Keratinocyte (primary cell): ENCODE measurements at places on chromosomes 5 and 9. TPM values are rescaled to one million over a fixed set of nuclear protein-coding genes. Genes with fewer than 3 reads are reported as not detected.

DNA sequence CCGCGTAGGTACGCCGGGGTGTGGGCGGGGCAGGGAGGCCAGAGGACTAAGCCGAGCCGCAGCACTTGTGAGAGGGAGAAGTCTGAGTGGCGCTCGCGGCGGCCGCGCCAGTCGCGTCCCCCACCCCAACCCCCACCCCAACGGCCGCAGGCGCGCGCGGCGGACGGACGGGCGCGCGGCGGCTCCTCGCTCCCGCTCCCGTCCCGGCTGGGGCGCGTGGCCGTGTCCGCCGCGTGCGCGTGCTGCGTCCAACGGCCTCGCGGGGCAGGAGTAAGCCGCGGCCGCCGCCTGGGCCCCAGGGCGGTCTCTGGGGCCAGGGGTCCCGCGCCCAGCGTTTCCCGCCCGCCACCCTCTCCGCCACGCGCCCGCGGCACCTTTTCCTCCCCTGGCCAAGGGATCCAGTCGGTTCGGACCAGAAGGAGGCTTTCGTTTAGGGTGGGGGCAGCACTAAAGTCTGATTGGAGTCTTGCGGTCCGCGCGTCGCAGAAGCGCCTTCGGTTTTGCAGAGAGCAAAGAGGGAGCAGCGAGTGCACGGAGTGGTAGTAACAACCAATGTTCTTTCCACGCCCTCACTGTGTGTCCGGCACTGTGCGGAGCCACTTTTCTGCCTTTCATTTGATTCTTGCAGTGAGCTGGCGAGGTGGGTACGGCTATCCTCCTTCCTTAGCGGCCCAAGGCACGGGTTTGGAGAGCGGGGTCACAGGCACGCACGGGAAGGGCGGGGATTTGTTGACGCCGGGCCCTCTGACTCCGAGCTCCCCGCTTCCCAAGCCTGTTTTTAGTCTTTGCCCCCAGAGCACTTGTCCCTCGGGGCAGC lies 483 bp downstream of the G3BP1 start:
- H3K27me3 ChIP-seq, result no peaks in the 10 kb centered on the region
- DNase-seq, result no peak
- peak overlapping the region; percentile 90 for H3K27ac ChIP-seq

DNA sequence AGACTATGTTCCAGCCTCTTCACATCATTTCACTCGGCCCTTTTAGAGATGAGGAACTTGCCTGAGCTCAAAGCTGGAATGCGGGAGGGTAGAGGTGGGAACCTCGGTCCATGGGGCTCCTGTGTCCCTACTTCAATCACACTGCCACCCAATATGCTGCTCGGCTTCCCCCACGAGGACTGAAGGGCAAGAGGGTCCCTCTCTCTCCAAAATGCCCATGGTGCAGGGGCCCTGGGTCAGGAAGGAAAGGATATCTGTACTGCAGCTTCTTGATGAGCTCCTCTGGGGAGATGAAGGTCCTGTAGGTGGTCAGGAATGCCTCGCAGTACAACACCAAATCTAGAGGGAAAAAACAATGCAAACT lies 46.5 kb downstream of the PRRT1B start:
- no peak overlapping the region for H3K4me3 ChIP-seq
- DNase-seq, result no peak
- H3K4me1 ChIP-seq, result no peaks in the 10 kb centered on the region

GRCh38 chr9:90478821-90479220 lies 163.8 kb downstream of the DIRAS2 start:
- H3K4me3 ChIP-seq, result no peak overlapping the region
- no peak overlapping the region for H3K27ac ChIP-seq
- no peaks in the 10 kb centered on the region for H3K36me3 ChIP-seq
- no peaks in the 10 kb centered on the region for H3K4me1 ChIP-seq
- no peaks in the 10 kb centered on the region for H3K27me3 ChIP-seq
- DNase-seq, result no peak

The CDK7 gene
- polyA plus RNA-seq, result 43.4 to 80.6 TPM (median 80.5 TPM) in 3 replicates
